ENCODE measurements at places on chromosomes 4 and X. TPM values are rescaled to one million over a fixed set of nuclear protein-coding genes. Genes with fewer than 3 reads are reported as not detected.

POU4F2 gene
- not detected for total RNA-seq

SFRP2 gene
- not detected for total RNA-seq

TRPC5OS gene
- total RNA-seq = not detected

TLR6 gene
- total RNA-seq = 3.0 TPM

CLDN2 gene
- not detected for total RNA-seq

FANCB gene
- total RNA-seq = 15.2 TPM

HTN1 gene
- not detected for total RNA-seq

GYPB gene
- total RNA-seq = not detected

MAGEC3 gene
- not detected for total RNA-seq

SERPINA7 gene
- not detected for total RNA-seq

CT47A1 gene
- total RNA-seq = not detected

LEF1 gene
- total RNA-seq = 0.33 TPM

SSX2B gene
- not detected for total RNA-seq

OGT gene
- 114 TPM for total RNA-seq

PCDH7 gene
- total RNA-seq = 81.9 TPM

MAGEA9B gene
- not detected for total RNA-seq

SLC9B1 gene
- 0.87 TPM for total RNA-seq

ZFP92 gene
- 0.50 TPM for total RNA-seq

PCSK1N gene
- total RNA-seq = 2.9 TPM

EVC gene
- 59.4 TPM for total RNA-seq

ADRA2C gene
- 1.5 TPM for total RNA-seq

GAB1 gene
- total RNA-seq = 12.5 TPM

TADA2B gene
- 13.7 TPM for total RNA-seq

UGT2B7 gene
- not detected for total RNA-seq

PAGE5 gene
- total RNA-seq = not detected

AFM gene
- total RNA-seq = not detected

RNF128 gene
- 1.5 TPM for total RNA-seq

CT55 gene
- not detected for total RNA-seq

ARMCX2 gene
- total RNA-seq = 73.7 TPM

ASB9 gene
- total RNA-seq = 0.25 TPM

BEND2 gene
- total RNA-seq = not detected

SH2D1A gene
- total RNA-seq = not detected

ANXA5 gene
- 778 TPM for total RNA-seq

NDNF gene
- total RNA-seq = 0.55 TPM

CACNA1F gene
- total RNA-seq = not detected

RAB41 gene
- not detected for total RNA-seq

SYTL4 gene
- 6.5 TPM for total RNA-seq

DMD gene
- total RNA-seq = 3.9 TPM

FAM47A gene
- total RNA-seq = not detected

VCX2 gene
- total RNA-seq = not detected

INTU gene
- total RNA-seq = 8.1 TPM

TCEAL7 gene
- total RNA-seq = 44.3 TPM

PROM1 gene
- under 0.01 TPM for total RNA-seq

DAPP1 gene
- not detected for total RNA-seq

SEC24B gene
- total RNA-seq = 12.4 TPM
